Effector memory CD8-positive, alpha-beta T cell (primary cell): ENCODE measurements at places on chromosomes 5 and 9.

DNA sequence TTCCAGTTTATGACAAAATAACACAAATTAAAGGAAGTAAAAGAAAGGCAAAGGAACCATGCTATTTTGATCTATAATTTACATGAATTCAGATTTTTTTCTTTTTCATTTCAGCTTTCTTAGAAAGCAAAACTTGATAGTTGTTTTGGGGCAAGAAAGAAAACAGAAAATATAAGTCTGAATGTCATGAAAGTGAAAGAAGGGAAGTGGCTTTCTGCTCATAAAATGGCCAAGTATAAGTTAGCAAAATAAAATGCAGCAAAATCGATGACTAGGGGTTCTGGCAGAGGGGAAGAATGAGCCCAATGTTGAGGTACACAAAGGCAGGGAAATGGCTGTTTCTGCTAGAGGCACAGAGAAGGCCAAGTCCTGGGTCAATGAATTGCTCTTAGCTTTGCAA lies 3.0 kb upstream of the IFNW1 start:
- DNase-seq = no peak

DNA sequence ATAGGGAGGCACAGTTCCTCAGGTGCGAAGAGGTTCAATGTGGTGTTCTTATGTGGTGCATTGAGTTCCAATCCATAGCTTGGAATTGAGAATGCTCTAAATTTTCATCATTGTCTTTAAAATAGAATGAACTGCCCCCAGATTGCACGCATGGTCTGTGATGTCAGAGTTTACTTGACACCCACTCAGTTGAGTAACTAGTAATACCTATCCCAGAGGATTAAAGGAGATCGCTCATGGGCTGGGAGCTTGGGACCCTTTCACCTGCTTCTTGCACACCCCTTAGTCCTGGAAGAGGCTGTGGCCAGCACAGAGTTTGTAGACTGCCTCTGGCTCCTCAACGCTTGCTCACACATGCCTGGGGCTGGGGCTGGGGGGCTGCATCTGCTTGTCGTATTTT lies 95.1 kb upstream of the OTULINL start:
- no peak for DNase-seq

GRCh38 chr9:133906932-133907910 lies 84.9 kb downstream of the VAV2 start:
- no peak for DNase-seq

GRCh38 chr9:31321686-31322085 lies 1062.8 kb upstream of the ACO1 start:
- DNase-seq = no peak

GRCh38 chr9:131259916-131260597 lies 16.3 kb downstream of the FAM78A start:
- no peak for DNase-seq

DNA sequence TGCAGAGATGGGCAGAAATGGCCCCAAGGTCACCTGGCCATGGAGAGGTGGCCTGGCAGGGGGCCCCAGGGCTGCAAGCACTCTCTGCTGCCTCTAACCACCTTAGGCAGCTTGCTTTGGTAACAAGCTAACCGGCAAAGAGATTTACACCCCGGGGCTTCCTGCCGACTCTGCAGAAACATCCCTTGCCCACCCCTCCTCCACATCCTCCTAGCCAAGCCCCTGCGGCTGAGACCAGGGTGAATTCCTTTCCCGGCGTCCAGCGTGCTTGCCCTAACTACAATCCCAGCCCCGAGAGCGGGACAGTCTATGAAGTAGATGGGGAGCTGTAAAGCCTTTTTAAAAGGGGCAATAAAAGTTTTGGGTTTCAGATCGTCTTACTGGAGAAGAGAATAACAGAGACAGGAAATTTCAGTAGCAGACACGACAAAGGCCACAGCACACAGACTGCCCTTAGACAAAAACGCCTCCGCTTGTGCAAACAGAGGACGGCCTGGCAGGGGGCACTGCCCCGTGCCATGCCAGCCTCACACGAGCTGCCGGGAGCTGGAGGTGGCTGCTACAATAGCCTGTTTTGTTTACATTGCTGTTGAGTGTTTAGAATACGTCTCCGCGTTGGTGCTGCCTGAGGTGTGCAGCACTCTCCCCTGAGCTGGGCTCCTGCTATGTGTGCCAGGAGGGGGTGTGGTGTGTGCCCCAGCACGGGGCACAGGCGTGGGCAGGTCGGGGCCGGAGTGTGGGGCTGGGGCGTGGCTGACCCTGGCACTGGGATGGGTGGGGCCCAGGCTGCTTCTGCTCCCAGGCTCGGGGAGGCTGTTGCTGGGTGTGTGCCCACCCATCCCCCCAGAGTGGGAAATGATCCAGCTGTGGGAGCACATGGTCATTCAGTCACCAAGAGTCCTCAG lies 15.3 kb downstream of the MYMK start:
- DNase-seq = no peak

GRCh38 chr5:125272357-125272756 lies 525.9 kb upstream of the ZNF608 start:
- no peak for DNase-seq

- no peak for DNase-seq
Measured at GRCh38 chr9:13513286-13513685, 233.8 kb upstream of the MPDZ start.

DNA sequence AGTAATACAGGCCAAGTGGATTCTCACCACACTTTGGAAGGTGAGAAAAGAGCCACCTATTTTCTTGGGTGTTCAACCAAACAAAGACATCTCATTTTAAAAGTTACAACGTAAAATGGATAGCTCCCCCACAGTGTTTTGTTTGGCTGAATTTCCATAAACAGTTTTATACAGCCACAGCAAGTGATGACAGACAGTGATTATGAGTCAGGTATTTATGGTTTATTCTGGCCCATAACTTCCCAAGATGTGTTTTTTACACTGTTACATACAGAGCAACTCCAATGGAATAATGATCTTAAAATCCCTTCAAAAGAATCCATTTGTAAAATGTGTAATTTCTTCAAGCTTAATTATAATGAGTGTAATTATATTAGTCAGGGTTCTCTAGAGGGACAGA lies 421.3 kb downstream of the TLE1 start:
- DNase-seq = no peak

DNA sequence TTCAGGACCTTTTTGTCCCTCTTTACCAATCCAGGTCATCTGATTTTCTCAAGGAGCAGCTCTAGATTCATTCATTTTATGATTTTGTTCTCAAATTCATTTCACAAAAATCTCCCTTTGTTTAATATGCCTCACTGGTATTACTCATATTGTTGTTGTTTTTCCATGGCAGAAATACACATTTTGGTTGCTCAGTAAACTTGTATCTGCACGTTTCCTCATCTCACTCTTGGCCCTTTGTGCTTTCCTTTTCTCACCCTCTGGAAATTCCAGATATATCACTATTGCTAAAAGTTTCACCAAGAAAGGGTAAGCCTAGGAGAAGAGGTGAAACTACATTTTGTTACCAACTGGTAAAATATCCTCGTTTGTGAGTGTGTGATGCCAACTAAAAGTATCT lies 14.8 kb downstream of the ASPN start:
- DNase-seq = no peak

DNA sequence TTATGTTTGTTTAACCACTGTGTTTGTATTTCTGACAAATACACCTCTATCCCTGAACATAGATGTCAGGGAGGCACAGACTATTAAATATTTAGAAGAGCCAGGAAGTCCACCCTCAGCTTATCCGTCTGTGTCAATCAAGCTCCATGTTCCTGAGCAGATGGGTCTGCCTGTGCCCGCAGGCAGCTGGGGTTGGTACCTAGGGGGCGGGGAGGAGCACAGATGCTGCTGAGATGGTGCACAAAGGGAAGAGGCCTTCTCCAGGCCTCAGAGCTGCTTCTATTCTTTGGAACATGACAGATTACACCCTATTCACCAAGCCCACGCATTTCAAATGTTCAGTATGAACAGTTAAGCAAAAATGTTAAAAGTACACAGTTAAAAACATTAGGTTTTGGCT lies 142.1 kb downstream of the EPB41L4A start:
- no peak for DNase-seq

- no peak for DNase-seq
Measured at GRCh38 chr5:86760661-86761060, 142.9 kb downstream of the COX7C start.

DNA sequence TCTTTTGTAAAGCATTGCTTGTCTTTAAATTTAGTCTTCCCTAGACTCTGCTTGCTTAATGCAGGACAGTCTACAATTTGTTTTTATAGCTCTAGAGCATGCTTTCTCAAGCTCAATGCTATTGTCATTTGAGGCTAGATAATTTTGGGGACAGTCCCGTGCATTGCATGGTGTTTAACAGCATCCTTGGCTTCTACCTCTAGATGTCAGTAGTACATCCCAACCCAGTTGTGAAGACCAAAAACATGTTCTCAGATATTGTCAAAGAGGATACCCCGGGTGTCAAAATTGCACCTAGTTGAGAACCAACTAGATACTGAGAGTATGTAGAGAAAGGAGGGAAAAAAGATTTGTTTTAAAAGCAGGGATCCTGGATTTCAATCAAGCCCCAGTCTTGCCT lies 277.5 kb downstream of the CEMIP2 start:
- no peak for DNase-seq

DNA sequence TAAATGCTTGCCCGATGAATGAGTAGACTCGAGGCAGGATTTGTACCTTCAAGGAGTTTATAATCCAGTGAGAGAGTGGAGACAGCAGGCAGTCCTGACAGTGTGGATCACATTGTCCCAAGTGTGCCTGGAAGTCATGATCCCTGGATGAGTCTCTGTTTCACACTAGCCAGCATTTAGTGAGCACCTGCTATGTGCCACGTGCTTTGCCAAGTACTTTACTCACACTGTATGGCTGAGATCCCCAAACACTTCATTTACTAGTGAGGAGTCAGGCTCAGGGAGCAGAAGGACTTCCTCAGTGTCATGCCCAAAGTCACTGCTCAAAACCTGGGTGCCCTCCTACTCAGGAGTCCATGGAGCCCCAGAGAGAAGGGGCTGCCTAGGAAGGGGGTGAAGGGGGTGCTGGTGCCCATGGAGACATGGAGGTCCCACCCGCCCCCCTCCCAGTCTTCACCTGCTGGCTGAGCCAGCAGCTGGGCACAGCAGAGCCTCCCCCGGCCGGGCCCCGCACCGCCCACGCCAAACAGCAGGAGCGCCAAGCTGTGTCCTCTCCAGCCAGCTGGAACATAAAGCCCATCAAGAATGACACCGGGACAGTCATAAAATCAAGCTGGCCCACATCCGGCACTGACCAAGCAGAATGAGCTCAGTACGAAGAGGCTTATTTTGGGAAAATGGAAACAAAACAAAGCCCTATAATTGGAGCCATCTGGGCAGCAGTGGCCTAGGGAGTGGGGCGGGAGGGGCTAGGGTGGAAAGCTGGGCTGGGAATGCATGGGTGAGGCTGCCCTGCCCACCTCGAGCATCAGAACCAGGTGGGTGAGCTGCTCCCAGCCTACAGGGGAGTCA lies 10.6 kb downstream of the LAMC3 start:
- DNase-seq = no peak

DNA sequence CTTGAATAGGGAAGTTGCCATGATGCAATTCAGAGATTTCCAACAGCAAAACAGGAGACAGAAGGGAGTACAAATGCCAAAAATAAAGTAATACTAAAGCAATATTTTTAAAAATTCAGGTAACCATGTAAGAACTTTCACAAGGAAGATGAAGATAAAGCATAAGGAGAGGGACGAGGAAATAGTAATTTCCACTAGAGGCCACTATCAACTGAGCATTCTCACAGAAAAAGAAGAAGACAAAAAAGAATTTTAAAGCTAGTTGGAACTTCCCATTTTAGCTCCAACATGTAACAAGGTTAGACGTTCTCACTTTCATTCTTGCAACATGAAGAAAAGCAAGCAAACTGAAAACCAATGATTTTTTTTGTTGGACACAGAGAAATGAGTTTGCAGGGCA lies 779.9 kb upstream of the CDH6 start:
- no peak for DNase-seq

GRCh38 chr5:87151547-87151946 lies 116.1 kb upstream of the RASA1 start:
- DNase-seq = no peak

DNA sequence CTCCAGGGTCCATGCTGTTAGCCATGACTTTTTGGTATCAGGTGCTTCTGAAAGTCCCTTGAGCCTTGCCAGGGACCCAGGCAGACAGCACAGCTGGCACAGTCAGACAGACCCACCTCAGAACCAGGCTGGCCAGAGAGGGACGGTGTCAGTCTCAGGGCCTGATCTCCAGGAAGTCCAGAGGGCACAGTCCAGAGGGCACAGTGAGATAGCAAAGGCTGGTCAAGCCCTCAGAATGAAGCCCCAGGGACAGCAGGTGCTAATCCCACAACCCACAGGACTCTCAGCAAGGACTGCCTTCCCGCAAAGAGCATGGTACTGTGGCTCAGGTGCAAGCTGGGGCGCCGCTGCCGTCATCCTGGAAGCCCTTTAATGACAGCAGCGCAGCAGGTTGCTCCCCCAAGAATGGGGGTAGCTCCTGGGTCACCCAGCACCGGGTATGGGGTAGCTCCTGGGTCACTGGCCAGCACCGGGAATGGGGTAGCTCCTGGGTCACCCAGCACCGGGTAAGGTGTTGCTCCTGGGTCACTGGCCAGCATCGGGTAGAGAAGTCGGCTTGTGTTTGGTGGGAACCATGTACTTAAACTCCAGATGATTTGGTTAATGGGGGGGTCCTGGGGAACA lies 105.6 kb upstream of the PHYKPL start:
- no peak for DNase-seq
